ENCODE measurements at places on chromosomes 3 and 15.

GRCh38 chr3:48686538-48687219 lies 964 bp upstream of the NCKIPSD start:
- DNase-seq = no peak

- DNase-seq = peak; percentile 84
Measured at GRCh38 chr3:39189959-39190269, 2.5 kb downstream of the XIRP1 start.

DNA sequence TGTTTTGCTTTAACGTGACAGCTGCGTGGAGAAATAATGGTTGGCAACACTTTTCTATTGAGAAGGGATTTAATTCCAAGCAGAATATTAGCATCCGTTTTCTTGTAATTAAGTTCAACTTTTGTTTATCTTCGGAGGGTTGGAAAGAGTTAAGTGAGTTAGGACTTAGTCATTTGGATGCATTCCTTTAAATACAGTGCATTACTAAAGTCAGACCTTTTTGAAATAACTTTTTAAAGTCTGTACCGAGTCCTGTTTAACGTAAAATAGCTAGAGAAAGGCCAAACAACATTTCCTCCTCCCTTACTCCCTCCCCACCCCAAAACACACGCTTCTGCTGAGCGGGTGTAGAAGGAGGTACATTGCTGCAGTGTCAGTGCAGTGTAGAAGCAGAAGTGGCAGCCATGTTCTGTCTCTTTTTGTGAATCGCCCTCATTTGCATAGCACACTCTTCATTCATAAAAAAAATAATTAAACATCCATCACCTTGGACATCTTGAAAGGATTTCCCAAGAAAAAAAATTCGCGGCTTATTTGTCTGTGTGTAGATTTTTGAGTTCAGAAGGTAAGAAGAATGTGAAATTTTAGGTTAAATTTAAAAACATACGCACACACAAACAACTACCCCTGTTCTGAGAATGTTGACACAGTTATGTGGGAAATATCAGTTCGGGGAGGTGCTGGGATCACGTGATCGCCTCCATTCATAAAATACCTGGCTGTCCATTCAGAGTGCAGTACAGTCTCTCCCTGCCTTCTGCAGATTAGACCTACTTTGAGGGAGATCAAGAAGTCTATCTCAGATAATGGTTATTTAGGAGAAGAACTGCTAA lies 1.6 kb downstream of the SPRED1 start:
- peak; percentile 81 for DNase-seq

GRCh38 chr3:126998728-126999127 lies 15.8 kb downstream of the PLXNA1 start:
- no peak for DNase-seq

DNA sequence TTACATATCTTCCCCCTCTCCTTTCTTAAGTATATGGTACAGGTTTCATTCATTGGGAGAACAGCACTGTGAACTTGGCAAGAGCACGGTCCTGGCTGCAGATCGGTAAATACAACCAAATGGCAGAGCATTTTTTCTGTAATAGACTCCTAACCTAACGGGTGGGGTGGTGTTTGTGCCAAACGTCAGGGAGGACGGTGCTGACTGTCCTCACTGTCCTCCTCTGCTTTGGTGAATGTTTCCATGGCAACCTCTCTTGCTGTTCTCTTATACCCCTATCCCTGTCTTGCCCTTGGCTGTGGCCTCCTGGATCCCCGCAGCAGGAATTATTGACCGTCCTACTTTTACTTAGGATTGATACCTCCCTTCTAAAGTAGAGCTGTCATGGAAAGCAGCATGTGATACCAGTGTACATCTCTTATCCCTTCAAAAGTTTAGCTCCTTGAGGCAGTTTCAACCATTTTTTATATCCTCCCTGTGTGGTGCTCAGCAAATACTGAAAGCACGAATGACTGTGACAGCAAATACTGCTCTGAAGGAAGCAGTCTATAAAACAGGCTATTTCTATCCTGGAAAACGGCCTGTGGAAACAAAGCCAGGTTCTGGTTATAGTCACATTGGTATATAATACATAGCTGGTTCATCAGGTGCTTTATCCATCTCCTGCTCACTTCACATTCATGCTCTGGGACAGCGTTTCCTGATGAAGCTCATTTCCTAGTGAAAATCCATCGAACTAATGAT lies 275.4 kb upstream of the C2CD4B start:
- peak; percentile 22 for DNase-seq

DNA sequence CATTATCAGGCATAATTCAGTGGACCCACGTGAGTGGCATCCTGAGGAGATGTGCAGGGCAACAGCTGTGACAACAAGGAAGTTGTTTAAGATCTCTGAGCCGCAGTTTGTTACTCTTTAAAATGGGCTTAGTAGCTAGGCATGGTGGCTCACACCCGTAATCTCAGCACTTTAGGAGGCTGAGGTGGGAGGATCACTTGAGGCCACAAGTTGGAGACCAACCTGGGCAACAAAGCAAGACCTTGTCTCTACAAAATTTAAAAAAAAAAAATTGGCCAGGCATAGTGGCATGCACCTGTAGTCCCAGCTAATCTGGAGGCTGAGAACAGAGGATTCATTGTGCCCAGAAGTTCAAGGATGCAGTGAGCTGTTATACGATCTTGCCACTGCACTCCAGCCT lies 12.2 kb downstream of the SUCLG2 start:
- no peak for DNase-seq

DNA sequence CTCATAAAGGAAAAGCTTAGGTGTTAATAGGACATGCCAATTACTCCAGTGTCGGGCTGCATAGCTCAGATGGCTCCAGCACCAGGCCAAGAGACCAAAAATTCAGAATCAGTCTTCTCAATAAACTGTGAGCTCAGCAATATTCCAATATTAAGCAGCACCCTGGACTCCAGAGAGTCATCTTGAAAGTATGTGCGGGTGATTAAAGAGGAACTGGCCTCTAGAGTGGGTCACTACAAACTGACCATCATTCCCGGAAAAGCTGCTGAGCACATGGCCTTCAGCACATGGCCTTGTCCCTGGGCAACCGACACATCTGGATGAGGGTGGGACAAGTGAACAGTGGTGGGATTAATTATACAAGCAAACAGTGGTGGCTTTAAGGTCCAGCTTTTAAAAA lies 59.0 kb downstream of the MAGI1 start:
- no peak for DNase-seq

GRCh38 chr3:154582501-154582900 lies 152.5 kb upstream of the GPR149 start:
- DNase-seq = no peak

- no peak for DNase-seq
Measured at GRCh38 chr3:37926611-37927010, 64.0 kb upstream of the VILL start.

DNA sequence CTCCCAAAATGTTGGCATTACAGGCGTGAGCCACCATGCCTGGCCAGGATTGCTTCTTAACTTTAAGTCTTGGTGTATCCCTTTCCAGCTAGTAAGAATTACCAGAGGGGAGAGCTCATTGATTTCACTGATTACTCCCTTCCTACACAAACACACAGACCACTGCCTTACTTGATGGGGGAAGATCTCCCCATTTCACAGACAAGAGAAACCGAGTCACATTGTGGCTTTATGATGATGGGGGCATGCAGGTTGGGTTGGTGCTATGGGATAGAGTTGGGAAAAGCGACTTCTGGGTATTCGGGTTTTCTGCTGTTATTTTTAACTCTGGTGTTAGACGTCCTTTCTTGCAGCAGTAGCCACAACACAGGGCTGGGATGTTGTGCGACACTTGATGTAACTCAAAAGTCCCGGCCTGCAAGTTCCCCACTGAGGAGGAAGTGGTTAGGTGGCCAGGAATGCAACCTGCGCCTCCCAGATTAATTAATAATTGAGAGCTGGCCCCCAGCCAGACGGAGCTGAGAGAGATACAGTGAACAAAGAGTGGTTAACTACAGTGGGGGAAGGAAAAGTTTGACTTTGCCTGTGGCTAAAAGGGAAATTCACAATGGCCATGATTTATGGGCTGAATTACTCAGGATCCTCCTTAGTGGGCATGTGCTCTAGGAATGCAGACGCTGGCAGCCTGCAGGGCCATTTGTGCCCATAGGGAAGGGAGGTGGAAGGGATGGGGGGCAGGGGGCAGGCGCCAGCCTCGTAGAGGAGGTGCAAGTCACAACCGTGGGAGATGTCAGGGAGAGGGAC lies 63.6 kb downstream of the SMAD6 start:
- no peak for DNase-seq

DNA sequence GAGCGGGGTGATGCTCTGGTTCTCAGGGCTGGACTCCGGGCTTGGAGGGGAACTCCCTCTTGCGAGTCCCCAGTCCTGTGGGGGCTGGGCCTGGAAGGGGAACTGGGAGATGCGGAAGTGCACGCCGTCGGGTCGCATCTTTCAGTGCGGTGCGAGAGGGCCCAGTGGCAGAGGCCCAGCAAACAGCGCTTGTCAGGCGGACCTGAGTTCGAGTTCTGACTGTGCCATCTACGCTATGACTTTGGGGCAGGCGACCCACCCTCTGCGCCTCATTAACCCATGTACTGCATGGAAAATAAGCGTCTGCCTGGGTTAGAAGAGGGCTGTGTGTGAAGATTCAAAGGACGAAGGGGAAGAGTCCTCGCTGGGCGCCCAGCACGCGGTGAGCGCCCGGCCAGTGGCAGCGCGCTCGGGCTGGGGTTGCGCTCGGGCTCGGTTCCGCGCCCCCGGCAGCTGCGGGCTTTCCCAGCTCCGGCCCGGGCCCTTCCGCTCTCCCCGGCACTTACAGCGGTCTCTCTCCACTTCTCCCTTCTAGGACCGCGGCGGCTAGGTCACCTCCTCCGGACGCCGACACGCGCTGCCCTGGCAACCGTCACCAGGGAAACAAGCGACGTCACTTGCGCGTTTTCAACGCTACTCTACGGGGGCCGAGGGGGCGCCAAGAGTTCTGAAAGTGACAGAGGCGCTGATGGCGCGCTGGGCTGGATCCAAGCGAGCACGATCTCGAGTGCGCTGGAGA lies at the start of gene CCDC13:
Gene CCDC13 (minus strand): TSS at position 584 of the 739 bp plus-strand sequence. CDS start 14,908 bp downstream, outside the sequence.
- DNase-seq = peak; percentile 96

DNA sequence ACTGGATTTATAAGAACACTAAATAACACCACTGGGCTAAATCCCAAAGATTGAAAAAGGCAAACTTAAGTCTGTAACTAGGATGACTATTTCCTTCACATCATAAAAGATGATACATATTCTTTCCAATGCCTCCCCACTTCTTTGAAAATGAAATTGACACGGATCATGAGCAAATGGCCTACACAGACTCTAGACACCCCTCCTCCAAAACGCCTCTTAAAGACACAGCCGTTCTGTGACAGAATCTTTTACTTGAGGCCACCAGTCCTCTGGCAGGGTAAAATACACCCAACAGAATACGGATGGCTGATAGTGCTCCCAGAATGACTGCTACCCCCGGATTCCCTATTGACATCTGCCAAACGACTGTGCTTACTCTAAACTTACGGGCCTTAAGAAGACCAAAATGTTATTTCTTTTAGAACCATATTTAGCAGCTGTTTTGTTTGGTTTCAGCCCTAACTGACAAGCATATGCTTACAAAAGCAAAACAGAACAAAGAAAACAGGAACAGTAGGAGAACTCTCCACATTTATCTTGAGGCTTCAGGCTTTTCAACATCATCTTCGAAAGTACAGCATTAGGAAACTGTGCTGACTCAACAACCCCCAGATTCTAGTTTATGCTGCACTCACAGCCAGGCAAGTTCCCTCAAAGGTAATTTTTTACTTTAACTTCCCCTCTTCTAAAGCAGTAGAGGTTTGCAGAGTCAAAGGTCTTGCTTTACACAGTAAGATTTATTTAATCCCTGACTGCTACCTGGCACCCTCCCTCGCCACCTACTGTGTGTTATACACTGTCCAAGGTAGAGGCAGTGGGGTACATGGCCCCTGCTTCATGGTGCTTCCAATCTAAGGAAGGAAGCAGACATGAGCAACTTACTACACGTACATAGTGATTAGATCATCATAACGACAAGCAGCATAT lies 84.3 kb downstream of the TNIK start:
- peak; percentile 56 for DNase-seq

- DNase-seq = peak; percentile 35
Measured at GRCh38 chr15:90143166-90143655, 40.9 kb upstream of the IDH2 start.

DNA sequence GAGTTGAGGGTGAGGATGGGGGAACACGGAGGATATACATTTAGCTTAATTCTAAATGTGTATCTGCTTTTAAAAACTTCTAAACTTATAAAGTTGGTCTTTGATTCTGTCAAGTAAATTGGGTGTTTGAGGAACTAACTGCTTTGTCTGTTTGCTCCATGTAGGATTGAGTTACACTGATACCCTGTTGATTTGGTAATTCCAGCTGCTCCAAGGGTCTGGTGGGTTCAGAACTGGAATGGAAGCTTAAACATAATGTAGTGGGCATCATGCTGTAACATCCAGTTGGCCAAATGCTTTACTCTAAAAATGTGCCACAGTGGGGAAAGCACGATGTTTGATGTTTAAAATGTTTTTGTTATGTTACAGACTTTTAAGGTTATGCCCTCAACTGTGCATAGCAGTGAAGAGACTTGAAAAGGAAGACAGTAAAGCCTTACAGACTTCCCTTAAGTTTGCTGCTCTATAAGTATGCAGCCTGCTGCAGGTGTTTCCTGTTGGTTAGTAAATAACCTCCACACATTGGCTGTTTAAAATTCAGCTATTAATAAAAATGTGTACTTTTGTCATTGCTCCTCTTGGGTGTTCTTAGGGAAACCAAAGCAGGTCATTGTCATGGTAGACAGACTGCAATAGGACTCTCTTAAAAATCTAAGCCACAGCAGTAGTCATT lies 5.9 kb upstream of the EDEM1 start:
- no peak for DNase-seq
